ENCODE measurements at places on chromosomes 3 and 15.

DNA sequence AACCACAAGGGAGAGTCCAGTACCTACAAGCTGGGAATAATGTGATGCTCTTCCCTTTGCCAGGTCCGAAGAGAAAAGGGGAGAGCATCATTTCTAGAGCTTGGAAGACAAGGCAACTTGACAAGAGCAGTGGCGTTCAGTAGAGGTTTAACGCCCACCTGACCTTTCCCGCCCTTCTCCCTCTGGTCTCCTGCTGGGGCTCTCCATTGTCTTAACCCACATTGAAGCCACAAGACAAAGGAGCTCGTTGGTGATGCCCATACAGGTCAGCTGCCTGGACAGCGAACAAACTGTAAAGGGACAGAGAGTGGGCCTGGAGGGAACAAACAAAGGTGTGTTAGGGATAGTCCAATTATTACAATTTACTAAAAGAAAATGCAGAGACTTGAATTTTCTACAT lies 13.1 kb upstream of the DUT start:
- DNase-seq, result no peak

- DNase-seq, result no peak
These were observed 20.9 kb downstream of the CXCR6 start for GRCh38 chr3:45964139-45964538.

GRCh38 chr3:52039426-52039825 lies 16.9 kb downstream of the DUSP7 start:
- DNase-seq, result no peak

DNA sequence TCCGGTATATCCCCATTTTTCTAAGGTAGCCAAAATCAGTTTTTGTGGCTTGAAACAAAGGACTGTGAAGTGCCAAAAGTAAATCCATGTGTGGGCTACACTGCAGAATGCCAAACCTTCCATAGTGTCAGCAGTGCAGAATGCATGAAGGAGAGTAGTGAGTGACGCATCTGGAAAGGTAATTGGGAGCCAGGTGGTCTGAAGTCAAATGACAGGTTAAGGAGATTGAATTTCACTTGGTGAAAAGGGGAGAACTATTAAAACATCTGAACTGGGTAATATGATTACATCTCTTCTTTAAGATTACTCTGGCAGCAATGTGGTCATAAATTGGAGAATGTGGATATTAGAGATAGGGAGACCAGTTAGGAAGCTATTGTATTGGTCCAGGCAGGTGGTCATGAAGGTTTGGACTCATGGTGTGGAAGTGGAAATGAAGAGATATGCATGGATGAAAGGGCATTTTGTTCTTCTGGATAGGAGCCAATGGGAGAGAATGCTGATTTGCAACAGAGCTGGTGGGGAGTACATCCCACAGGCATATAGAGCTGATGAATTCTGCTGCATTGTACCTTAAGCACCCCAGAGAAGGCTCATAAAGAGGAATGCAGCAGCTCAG lies 118.2 kb downstream of the ECT2 start:
- DNase-seq, result no peak

All from astrocyte of the hippocampus (primary cell).